ENCODE measurements at places on chromosomes 11 and 22.

- DNase-seq: no peak
Observed at GRCh38 chr11:114319716-114320328, 23.6 kb downstream of the NNMT start.

DNA sequence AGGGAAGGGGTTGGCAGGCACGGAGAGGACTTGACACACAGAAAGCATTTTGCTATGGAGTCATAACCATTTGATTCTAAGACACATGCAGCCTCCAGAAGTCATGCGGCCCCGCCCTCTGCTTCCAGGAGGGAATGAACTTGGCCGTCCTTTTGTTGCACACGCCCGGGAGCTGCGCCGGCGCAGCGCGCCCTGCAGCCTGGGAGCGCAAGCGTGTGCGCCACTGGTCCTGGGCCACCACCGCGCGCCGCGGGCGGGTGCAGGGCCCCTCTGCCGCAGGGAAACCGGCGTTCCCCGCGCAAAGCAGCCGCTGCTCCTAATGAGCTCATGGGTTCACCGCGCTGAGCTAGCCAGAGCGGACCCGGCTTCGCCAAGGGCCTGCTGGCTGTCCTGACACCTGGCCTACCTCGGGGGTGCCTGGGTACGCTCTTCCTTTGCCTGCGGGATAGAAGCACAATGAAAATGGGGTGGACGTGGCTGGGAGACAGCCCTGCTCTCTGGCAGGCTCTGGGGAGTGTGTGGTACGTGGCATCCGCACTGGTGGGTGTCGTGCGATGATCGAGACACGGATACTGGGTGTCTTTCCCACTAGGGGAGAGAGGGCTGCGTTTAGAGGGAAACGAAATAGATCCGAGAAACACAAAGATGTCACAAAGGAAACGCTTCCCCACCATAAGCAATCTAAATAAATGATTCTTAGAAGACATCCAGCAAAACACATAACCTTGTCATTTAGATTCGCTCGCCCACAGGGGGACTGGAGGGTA lies 669 bp downstream of the MICAL3 start:
- no peak for DNase-seq

GRCh38 chr22:26985931-26986782 lies 328.8 kb downstream of the MIAT start:
- DNase-seq: no peak

DNA sequence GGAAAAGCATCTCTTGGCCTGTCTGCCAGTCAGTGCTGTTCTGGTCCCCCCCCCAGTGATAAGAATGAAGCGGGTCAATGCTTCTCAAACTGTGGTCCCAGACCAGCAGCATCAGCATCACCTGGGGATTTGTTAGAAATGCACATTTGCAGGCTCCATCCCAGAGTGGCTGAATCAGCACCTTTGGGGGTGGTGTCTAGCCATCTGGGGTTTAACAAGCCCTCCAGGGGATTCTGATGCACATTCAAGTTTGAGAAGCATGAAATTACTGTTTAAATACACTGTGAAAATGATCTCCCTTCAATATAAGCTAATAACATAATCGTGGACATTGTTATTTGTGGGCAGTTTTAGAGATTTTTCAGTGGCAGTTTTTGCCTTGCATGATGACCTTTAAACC lies 133.5 kb downstream of the MYO18B start:
- no peak for DNase-seq

GRCh38 chr22:38461057-38461413 lies 6.0 kb upstream of the KCNJ4 start:
- no peak for DNase-seq

DNA sequence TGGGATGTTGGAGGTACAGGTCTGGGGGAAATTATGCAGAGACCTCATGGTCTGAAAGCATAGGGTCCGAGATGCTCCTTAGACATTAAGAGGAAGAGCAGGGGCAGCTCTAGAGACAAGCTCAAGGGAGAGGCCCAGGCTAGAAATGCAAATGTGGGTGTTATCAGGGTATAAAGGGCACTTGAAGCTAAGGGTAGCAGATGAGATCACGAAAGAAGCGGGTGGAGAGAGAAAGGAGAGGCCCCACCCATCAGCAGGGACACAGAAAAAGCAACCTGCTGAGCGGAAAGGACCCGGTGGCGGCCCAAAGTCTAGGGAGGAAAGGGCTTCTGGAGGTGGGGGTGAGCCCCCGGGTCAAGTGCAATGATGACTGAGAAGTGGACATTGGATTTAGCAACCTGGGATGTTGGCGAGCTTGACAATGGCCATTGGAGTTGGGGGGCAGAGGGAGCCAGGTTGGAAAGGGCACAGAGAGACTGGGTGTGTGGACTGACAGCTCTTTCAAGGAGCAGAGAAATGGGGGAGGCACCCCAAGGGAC lies 8.9 kb downstream of the TMPRSS6 start:
- DNase-seq: no peak

DNA sequence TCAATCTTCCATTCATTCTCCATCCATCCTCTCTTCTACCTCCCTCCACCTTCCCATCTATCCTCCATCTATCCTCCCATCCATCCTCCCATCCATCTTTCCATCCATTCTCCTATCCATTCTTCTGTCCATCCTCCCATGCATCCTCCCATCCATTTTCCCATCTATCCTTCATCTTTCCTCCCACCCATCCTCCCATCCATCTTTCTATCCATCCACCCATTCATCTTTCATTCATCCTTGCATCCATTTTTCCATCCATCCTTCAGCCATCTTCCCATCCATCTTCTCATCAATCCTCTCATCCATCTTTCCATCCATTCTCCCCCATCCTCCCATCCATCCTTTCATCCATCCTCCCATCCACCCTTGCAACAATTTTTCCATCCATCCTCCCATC lies 27.5 kb downstream of the IGLL1 start:
- DNase-seq: no peak

GRCh38 chr11:2891326-2892214 lies 6.0 kb upstream of the CDKN1C start:
- no peak for DNase-seq

GRCh38 chr11:78715639-78716311 lies 141.1 kb upstream of the NARS2 start:
- no peak for DNase-seq

DNA sequence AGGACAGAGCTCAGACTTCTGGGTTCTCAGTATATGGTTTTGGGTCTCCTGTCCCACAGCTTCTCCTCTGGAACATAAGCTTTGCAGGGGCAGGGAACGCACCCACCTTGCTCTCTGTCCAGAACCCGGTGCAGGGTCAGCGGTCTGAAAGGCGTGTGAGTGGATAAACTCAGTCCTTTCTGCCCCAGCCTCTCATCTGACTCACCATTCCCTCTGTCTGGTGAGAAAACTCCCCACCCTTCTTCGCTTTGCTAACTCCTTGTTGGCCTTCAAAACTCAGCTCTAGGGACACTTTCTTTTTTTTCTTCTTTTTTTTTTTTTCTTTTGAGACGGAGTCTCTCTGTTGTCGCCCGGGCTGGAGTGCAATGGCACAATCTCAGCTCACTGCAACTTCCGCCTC lies 68.9 kb upstream of the NUP50 start:
- no peak for DNase-seq

- no peak for DNase-seq
Observed at GRCh38 chr11:71951741-71952310, 23.0 kb downstream of the RNF121 start.

- no peak for DNase-seq
Observed at GRCh38 chr11:121572571-121573059, 119.8 kb upstream of the SORL1-AS1 start.

DNA sequence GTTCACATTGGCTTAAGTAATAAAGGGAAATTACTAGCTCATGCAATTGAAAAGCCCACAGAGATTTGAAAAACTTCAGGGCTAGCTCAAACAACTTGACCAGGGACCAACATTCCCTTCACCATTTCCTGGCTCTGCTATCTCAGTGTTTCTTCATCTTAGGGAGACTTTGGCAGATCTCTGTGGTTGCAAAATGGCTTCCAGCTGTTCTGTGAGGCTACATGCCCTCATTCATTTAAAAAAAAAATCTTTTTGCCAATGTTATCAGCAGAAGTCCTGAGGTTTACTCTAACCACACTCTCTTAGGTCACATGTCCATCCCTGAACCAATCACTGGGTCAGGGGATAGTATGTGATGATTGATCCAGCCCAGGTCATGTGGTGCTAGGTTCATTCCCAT lies 13.9 kb upstream of the RASSF10 start:
- no peak for DNase-seq

DNA sequence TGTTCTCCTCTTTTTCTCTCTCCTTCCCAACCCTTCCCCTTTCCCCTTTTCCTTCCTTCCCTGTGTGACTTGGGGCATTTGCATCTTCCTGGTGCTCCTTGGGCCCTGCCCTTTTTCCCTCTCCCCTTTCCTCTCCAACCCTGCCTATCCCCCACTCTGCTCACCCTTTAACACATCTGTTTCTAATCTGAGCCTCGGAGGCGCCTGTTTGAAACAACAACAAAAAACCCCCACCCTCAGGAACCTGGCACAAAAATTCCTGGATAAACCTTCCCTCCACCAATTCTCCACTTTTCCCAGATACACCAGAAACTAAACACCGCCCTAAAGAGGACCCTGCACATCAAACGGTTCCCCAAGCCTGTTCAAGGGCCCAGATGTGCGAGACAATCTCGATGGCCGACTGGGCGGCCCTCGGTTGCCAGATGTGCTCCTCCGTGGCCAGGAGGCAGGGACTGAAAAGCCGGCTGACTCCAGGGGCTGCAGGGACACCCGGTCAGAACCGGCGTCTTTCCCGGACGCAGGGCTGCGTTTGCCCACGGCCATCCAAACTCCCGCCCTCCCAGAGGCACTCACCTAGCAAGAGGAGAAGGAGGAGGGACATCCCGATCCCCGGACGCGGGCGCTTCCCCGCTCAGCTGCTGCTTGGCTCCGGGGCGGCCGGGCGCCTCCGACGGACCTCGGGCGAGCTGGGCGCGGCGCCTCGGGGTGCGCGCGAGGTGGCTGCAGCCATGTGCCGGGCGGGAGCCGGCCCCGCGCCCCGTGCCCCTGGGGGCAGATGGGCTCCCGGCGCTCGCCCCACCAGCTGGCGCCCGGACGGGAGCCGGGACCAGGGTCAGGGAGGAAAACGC lies 486 bp downstream of the CLMP start:
- DNase-seq: no peak

DNA sequence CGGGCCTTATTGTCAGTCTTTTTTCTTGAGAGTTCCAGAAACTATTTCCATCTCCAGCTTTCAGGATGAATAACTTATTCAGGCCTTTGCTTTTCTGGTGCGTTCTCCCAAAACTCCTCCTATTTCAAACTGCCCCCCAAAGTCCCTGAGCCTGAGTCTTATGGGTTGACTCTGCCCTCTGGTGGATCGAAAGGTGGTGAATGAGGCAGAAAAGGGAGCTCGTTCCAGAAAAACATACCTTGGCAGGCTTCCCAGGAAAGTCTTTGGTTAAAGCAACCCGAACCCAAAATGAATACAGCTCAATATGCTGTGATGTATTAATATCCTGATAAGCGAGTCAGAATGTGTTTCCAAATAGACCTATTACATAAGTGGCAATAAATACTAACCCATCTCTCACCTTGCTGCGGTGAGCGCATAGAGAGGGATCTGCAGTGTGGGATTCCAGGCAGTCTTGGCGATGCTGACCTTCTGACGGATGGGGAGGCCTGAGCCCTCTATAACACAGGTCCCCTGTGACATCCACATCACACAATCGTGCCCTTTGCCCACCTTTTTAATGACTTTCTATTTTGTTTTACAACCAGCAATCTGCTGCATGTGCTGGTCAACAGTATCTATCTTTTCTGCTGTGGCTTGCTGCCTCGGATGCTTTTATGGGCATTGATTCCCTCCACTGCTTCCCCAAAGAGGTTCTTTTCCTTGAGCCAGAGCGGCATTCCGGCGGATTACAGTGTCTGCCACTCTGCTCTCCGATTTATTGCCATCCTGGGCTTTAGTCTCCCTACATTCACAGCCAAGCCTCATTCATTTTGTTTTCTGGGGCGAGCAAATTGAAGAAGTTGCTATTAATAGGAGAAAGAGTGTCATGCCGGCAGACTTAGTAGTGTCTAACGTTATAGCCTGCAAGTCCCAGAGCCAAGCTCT lies 756.8 kb downstream of the NTM start:
- no peak for DNase-seq

DNA sequence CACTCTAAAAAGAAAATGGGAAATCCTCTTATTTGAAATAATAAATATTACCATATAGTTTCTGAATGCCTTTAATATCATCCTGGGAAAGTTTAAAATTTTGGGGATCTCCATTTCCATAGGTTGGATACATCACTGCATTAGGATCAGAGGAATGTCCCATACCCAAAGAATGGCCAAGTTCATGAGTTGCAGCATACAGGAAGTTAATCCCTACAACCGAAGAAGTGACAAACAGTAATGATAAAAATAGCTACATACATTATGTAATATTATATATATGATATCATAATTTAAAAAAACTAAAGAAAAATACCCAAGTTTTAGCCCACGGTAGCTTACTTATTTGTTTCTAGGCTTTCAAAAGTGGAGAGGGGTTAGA lies 7.4 kb downstream of the MMP7 start:
- DNase-seq: no peak

GRCh38 chr11:100876815-100877520 lies 189.9 kb downstream of the ARHGAP42 start:
- no peak for DNase-seq

GRCh38 chr11:79342686-79343085 lies 98.1 kb downstream of the TENM4 start:
- DNase-seq: no peak

All from GOT3 (cell line).